ENCODE measurements at places on chromosomes 12 and 14.

DNA sequence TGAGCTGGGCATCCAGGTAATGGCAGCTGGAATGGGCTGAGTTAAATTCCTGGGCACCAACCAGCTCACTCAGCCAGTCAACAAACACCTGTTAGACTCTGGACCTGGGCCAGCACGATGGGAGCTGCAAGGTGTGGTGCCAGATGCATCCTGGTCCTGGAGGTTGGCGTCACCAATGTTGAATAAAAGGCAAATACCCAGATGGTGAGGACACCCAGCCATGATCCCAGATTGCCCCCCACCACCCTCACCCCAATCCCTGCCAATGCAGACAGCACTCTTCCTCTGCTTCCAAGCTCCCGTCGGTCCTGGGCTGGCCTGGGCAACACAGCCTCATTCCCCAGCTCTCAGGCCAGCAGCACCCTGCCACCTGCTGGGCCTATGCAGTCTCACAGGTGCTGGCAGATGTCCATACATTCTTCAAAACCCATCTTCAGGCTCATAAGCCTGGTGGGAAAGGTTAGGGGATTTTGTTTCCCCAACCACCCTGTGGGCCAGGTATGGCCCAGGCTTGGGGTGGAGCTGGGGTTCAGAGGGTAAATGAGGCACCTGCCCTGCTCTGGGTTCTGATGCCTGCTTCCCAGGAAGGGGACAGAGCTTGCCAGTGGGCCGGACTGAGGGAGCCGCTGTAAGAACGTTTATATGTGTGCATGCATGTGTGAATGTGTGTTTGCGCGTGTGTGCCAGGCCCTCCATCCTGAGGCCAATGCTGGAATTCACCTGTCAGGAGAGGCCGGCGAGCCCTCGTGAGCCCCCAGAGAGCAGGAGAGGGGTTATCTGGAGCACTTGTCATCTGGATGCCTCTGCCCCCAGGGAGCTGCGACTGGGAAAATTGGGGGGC is 58.0 kb downstream of the LGMN start:
- peak; percentile 55 for DNase-seq

GRCh38 chr14:79502136-79502750 is 709.1 kb downstream of the DIO2 start:
- DNase-seq, result no peak

DNA sequence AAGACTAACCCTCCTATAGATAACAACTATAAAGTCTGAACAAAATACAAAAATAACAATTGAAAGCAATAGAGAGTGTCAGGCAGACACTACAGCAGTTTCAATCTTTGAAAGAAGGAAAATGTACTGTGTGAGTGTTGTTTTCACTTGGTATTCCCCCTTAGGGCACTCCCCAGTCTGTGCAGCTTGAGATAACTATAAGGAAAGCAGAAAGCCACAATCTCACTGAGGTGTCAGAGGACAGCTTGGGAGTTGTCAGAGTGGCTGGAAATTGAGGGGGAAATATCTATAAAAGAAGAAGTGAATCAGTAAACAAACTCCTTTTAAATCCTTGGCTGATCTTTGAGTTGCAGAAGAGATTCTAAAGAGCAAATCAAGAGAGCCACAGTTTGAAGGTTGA is 364.8 kb downstream of the NELL2 start:
- no peak for DNase-seq

DNA sequence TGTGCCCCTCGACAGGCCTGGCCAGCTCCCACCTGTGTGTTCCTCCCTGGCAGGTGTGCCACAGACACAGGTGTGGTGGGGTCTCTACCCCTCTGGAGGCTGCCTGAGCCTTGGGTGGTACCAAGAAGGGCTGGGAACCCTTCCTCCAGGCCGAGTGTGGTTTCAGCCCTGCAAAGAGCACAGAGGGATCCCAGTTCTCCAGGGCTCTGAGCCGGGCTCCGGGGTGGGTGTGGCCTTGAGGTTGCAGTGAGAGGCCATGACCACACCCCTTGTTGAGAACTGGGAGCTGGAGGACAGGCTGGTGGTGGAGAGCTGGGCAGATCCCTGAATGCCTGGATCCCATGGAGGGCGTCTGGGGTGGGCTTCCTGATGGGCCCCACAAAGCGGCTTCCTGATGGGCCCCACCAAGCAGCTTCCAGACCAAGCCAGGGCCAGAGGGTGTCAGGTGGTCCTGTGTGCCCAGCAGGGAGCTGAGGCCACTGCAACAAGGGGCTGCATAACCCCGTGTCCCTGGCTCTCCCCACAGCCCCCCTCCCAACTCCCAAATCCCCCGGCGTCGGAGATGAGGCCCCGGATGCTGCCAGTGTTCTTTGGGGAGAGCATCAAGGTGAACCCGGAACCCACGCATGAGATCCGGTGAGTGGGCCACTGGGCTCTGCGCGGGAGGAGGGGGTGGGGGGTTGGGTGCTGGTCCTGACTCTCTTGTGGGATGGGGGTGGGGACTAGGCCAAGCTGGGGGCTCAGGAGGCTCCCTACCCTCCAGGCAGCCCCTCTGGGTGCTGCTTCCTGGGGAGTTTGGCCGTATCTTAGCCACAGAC is 16.6 kb downstream of the RFLNA start:
- DNase-seq, result no peak

DNA sequence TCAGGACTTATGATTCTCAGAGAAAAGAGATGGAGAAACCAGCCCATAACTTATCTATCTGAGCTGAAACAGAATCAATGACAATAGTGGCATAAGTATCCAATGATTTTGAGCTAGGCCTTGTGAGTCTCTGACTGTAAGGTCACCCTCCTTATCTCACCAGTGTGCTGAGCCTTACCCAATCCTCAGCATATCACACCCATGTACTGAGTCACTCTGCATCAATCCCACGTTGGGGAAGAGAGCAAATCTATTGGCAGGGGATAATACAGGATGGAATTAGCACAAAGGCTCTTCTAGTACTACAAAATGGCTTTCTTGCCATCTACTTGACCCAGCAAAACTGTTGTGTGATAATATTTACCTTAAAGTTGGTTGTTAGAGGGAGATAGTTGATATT is 997.8 kb downstream of the NRXN3 start:
- DNase-seq, result no peak

DNA sequence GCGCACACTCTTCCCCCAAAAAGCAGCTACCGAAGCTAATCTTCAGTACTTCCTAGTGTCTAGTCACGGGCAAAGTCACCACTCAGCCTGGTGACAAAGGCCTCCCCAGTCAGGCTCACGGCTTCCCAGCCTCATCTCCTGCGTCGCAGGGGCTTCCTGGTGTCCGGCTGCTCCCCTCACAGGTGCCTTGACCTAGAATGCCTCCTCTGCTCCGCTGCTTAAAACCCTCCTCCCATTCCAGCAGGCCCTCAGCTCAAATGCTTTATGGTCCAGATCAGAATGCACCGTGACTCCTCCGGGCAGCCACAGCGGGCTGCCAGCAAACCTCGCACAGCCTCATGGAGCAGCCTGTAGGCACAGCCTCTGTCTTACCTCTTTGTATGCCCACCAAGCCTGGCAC is 53.1 kb downstream of the PRIMA1 start:
- DNase-seq, result no peak

GRCh38 chr12:48917857-48918537 is 7.3 kb downstream of the FKBP11 start:
- no peak for DNase-seq

DNA sequence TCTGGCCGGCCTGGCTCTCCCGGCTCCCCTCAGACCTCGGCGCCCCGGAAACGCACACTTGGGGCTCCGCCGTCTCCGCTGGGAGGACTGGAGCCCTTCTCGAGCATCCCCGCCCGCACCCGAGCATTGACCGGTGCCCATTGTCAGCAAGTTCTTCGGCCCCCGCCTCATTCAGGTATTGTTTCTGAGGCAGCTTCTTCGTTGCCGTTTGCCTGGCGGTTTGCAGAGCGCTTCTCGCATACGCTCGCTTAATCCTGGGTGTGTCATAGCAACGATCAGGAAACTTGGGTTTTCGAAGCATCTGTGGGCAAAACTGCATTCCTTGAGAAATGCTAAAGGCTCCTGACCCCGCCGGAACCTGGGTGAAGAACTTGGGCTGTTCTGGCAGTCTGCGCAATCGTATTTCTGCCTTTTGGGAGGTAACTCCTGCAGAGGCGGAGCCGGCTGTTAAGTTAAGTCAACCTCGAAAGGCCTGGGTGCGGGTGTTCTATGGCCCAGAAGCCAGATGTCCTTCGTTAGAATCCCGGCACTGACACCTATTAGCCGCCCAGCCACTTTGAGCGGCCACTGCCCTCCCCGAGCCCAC is 518 bp downstream of the GSKIP start:
- DNase-seq, result peak; percentile 23

DNA sequence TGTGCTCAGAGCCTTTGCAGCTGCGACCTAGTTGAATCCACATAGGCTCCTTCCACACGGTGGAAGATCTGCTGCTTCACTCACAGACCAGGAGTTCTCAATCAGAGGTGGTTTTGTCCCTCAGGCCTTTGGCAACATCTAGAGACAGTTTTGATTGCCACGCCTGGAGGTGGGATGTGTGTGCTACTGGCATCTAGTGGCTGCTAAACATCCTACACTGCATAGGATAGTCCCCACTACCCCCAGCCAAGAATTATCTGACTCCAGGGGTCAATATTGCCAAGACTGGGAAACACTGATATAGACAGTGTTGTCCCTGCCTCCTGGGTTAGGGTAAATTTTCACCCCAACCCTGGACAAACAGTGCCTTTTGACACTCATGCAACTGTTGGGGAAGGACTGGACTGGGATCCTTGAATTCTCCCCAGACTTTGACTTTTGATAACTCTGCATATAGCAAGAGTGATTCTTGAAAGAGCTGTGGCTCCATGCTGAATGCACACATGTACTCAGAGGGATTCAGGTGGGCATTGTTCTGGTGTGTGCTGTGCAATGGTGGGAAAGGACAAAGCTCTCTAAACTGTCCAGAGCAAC is 39.8 kb downstream of the BAZ2A start:
- peak; percentile 18 for DNase-seq

- no peak for DNase-seq
These were observed 23.4 kb downstream of the PRKAB1 start for GRCh38 chr12:119691202-119691810.

DNA sequence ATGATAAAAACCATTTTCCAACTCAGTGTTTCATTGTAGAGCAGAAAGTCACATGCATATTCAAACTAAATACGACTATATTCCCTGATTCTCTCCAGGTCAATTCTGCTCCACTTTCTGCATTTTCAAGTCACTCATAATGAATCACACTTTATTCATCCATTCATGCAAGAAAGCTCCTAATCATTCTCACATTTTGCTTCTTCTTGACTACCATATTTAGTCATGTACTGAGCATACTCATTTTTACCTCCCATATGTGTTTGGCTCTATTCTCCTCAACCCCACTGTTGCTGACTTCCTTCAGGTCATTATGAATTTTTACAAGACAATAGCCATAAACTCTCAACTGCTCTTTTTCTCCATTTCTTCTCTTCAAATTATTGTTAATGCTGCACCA is 43.4 kb upstream of the PIK3C2G start:
- DNase-seq, result peak; percentile 80

DNA sequence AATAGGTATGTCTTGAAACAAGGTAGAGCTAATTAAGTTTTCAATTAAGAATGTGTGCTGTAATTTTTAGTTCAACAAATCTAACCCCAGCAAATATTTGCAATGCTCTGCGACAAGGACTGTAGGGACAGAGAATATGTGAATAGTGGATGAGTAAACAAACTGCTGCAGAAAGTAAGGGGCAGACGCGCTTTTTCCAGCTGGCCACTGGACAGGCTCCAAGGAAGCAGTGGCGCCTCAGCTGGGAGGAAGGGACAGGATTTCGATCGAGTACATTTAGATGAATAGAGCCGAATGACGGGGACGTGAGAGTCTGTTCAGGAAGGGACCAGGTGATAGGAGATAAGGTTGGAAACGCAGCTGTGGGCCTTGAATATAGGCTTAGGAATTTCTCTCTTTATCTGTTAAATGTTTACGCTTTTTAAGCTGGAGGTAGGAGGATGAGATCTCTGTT is 69.3 kb downstream of the ELK3 start:
- no peak for DNase-seq

DNA sequence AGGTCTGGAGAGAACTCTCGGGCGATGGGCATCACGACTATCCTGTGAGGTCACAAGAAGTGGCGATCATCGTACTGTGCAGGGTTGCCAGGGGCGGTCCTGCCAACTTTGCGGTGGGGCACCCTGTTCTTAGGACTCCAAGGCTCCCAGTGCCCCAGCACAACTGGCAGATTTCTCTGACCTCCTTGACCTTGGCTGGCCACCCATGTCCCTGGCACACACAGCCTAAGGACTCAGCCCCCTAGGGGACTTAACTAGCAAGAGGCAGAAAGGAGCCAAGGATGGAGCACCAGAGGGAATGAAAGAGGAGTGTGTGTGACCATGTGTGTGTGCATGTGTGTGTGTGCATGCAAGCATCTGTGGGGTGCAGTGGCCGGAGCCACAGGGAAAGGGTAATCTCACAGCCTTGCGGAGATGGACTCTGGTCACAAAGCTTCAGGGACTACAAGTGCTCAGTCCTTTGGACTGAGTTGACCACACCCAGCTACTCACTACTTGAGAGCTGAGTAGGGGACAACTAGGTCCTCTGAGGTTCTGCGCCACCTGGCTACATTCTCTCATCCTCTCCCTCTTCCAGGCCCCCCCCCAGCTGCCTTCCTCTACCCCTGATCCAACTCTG is 13.7 kb downstream of the SLC48A1 start:
- DNase-seq, result no peak

- DNase-seq, result no peak
These were observed 51.7 kb upstream of the TBX5 start for GRCh38 chr12:114457620-114458019.

DNA sequence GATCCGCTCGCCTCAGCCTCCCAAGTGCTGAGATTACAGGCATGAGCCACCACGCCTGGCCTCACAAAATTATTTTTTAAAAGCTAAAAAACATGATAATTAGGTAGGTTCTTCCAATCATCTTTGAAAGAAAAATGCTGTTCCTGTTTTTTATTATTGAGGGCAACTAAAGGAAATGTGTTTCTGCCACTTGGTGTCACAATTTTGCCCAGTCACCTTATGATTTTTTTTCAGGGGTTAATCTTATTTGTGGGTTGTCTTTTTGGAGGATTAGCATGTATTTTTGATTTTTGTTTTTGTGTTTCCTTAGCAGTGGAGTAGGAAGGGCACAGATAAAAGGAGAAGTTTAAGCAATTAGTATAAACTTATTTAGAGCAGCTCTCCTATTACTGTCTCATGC is 79.8 kb downstream of the PRORP start:
- DNase-seq, result no peak

- peak; percentile 22 for DNase-seq
These were observed 201.2 kb downstream of the DAD1 start for GRCh38 chr14:22387776-22388241.

- DNase-seq, result no peak
These were observed 33.8 kb upstream of the VWF start for GRCh38 chr12:6158255-6158654.

DNA sequence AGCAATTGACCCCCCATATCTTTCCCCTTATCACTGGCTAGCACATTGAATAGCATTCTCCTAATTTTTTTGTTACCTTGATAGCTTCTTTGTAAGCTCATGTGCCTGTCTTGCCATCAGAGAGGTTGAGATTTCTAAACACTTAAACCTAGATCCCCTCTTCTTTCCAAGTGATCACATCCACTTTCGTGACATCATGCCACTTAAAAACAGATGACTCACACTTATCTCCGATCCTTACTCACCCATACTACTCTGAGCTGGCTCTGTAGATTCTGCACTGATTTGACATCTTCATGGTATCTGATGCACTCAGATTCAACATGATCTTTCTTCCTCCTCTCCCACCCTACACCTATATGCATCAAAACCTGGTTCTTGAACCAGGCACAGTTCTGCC is 10.5 kb downstream of the GPR137C start:
- DNase-seq, result peak; percentile 35

Measured in fibroblast of skin of abdomen (primary cell).